Activated naive CD4-positive, alpha-beta T cell treated with anti-CD3 and anti-CD28 coated beads, Interleukin-2, amount 50 U/mL, for 16 hours (primary cell): ENCODE measurements at places on chromosomes 5 and 9.

DNA sequence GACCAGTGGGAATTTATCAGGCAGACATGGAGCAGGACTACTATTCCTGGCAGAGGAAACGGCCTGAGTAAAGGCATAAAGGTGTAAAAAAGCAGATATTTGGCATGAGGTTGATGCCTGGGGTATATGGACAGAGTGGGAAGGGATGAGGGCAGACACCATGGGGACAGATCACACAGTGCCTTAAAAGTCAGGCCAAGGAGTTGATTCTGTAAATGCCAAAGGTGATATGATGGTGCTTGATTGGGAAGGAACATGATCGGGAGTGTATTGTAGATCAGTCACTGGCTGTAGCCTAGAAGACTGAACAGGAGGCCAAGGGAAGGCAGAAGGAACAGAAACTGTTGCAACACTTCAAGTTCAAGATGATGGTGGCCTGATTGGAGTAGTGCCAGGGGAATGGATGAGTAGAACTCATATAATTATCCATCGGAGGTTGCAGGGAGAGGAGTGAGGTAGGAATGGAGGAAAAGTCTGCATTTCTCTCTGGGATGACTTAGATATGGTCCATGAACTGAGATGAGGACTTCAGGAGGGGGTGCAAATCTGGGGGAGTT, 594.3 kb upstream of the KLF4 start:
- no peak for DNase-seq

- DNase-seq: no peak
Observed at GRCh38 chr5:983238-983524, 25.4 kb upstream of the NKD2 start.

GRCh38 chr5:74021126-74021525, 395.1 kb downstream of the ARHGEF28 start:
- no peak for DNase-seq

DNA sequence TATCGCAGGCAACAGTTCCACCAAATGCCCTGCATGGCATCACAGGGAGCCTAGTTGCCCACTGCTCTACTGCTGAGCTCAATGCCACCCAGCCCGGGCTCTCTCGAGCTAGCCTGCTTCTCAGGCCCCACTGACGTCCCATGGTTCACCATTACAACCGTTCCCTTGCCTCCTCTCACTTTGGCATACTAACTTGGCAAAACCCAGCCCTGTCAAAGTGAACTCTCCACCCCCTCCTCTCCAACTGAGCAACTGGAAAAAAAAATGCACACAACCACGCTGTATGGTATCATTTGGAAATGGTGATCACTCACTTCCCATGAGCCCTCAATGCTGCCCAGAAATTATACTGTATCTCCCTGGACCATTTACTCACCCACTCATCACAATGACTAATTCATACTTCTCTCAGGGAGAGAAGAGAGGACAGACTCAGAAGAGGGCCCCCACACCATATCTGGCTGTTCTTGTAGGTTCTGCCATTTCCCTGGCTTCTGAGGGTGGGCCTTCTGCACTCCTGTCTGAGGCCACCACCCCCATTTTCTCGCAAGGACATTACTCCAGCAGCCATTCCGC, 51.4 kb upstream of the RARS1 start:
- no peak for DNase-seq

DNA sequence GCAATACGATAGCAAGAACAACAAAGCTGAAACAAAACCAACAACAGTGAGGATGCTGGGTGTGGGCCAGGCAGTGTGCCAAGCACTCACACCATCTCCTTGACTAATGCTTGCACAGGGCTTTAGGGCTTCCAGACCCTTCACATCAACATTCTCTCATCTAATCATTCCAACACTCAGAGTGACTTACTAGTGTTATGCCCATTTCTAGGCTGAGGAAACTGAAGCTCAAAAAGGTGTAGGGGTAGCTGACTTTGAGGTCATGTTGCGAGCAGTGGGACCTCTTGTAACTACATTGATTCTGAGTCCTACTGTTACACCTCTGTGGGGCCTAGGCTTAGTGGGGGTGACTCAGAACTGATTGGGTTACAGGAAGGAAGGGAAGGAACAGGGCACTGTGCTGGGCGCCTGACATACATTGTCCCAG, 9.7 kb downstream of the ANGPTL2 start:
- DNase-seq: no peak

GRCh38 chr5:23614422-23614821, 107.0 kb downstream of the PRDM9 start:
- no peak for DNase-seq
